ENCODE measurements at places on chromosomes 3 and 15.

DNA sequence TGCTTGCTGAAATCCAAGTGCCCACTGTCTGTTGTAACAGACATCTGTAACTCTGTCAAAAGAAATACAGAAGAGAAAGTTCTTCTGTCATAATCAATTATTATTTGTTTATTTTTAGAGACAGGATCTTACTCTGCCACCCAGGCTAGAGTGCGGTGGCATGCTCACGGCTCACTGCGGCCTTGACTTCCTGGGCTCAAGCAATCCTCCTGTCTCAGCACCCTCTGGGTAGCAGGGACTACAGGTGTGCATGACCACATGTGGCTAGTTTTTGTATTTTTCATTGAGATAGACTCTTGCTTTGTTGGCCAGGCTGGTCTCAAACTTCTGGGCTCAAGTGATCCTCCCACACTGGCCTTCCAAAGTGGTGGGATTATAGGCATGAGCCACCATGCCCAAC lies 177.6 kb upstream of the SETMAR start:
- H3K27me3 ChIP-seq, result no peaks in the 10 kb centered on the region
- H3K36me3 ChIP-seq, result no peaks in the 10 kb centered on the region
- H3K27ac ChIP-seq, result no peak overlapping the region
- no peak for DNase-seq
- no peaks in the 10 kb centered on the region for H3K4me1 ChIP-seq

DNA sequence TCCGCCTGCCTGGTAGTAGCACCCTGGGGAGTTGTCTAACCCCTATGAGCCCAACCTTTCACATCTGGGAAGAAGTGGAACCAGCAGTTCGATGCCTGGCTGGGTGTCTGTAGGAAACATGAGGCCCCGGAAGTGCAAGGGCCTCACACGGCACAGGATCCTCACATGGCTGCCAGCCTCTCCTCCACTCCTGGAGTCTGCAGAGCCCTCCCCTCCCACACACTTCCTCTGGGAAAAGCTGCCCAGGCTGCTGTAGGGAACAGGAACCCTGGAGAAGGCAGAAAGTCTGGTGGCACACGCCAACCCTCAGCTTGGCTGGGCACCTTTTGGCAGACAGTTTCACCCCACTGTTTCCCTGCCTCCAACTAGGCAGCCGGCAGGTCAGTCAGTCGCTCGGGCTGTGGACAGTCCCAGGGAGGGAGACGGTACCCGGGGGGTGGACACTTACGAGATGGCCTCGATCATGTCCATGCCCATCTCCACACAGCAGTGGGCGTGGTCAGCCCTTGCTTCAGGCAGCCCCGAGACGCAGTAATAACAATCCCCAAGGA lies 118.4 kb downstream of the ADCY5 start:
- H3K27me3 ChIP-seq, result peaks cover 26% of the 10 kb centered on the region
- H3K27ac ChIP-seq, result no peak overlapping the region
- H3K36me3 ChIP-seq, result no peaks in the 10 kb centered on the region
- no peak for DNase-seq

- peak overlapping the region; percentile 88 for H3K27ac ChIP-seq
- no peaks in the 10 kb centered on the region for H3K27me3 ChIP-seq
- no peak for DNase-seq
- H3K36me3 ChIP-seq, result no peaks in the 10 kb centered on the region
- peak overlapping the region; percentile 39 for H3K4me3 ChIP-seq
These were observed 37.7 kb upstream of the TRAK1 start for GRCh38 chr3:42053476-42053875.

DNA sequence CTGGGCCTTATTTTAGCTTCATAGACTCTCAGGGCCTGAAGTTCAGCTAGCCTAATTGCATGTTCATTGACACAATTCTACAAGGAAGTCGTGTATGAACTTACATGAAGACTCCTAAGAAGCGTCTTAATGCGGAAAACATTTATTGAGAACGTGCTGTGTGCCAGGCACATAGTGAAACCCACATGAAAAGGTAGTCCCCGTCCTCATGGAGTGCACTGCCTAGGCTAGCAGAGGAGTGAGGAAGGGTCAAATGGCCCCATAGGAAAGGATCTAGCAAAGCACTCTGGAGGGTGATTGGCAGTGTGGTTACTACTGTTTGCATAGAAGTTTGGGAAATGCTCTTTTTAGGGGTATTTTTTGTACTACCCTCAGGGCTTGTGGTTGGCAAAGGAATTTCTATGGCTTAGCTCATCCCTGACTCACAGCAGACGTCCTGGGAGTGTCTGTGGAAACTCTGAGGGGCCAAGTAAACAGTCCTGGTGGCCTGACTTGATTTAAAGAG lies 854 bp upstream of the NPTN start:
- H3K36me3 ChIP-seq, result no peaks in the 10 kb centered on the region
- H3K27me3 ChIP-seq, result no peaks in the 10 kb centered on the region
- DNase-seq, result peak; percentile 53
- peak overlapping the region; percentile 74 for H3K4me3 ChIP-seq
- peak overlapping the region; percentile 91 for H3K27ac ChIP-seq

- no peaks in the 10 kb centered on the region for H3K36me3 ChIP-seq
- H3K4me1 ChIP-seq, result peaks cover 9% of the 10 kb centered on the region
- no peak overlapping the region for H3K27ac ChIP-seq
- DNase-seq, result no peak
- no peaks in the 10 kb centered on the region for H3K27me3 ChIP-seq
- no peak overlapping the region for H3K4me3 ChIP-seq
These were observed 1.5 kb upstream of the NMNAT3 start for GRCh38 chr3:139679220-139679775.

DNA sequence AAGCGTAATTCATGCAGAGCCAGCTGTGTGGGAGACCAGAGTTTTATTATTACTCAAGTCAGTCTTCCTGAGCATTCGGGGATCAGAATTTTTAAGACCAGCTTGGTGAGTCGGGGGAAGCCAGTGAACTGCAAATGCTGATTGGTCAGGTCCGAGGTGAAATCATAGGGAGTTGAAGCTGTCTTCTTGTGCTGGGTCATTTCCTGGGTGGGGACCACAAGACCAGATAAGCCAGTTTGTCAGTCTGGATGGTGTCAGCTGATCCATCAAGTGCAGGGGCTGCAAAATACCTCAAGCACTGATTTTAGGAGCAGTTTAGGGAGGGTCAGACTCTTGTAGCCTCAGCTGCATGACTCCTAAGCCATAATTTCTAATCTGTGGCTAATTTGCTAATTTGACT lies 228.1 kb upstream of the ATP10A start:
- H3K4me3 ChIP-seq, result no peak overlapping the region
- H3K4me1 ChIP-seq, result no peaks in the 10 kb centered on the region
- H3K27me3 ChIP-seq, result no peaks in the 10 kb centered on the region
- DNase-seq, result no peak
- H3K36me3 ChIP-seq, result no peaks in the 10 kb centered on the region

DNA sequence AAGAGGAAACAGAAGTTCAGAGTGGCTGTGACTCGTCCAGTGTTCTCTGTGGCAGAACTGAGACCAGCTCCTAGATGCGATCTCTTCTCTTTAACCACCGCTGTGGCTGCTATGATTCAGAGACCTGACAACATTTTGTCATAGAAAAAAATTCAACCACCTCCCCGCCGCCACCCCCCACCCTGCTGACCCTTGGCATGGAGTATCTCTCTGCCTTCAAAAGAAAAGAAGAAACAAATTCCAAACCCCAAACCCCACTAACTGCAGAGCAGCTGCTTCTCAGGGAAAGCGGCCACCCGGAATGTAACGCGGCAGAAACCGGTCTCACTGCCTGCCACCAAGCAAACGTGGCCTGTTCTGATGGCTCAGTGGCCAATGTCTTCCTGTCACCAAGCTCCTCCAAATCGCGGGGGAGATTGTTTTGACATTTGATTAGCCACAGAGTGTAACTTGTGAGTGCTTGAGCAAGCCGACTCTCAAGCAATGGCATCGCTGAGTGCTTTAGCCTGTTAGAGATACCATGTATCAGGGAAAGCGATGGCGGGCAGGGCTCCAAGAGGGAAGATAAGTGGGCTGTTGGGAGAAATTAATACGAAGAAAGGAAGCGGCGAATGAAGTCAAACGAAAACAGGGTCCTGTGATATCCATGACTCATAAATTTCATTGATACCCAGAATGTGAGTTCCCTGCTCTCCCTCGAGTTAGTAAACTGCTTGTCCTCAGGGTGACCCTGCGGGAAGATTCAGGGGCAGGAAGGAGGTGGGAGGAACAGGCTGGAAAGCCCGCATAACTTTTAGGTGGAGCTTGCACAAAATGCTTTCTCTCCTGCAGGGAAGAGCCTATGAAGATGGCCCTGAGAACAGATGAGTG lies 44.8 kb upstream of the TLE3 start:
- peaks cover 11% of the 10 kb centered on the region for H3K27me3 ChIP-seq
- no peaks in the 10 kb centered on the region for H3K36me3 ChIP-seq
- no peak overlapping the region for H3K4me3 ChIP-seq
- H3K27ac ChIP-seq, result no peak overlapping the region
- peaks cover 23% of the 10 kb centered on the region for H3K4me1 ChIP-seq

DNA sequence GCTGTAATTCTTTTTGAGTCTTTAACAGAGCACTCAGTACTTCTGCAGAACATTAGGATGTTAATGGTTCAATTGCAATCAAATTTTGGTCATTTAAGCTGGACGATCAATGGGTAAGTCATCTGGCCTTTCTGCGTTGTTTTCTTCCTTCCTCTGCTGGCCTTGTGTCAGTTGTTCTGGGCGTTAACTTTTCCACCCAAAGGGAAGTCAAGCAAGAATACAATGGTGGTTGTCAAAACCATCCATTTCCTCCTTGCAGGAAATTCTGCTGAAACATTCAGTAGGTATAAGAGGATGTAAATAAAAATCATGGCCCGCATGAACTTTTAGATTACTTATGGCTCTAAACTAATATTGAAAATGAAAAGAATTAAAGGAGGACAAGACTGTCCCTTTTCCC lies 584.0 kb downstream of the GRM7 start:
- H3K27me3 ChIP-seq, result no peaks in the 10 kb centered on the region
- no peak overlapping the region for H3K4me3 ChIP-seq
- no peak for DNase-seq
- no peak overlapping the region for H3K27ac ChIP-seq
- no peaks in the 10 kb centered on the region for H3K4me1 ChIP-seq

GRCh38 chr3:1774597-1774996 lies 324.1 kb upstream of the CNTN4 start:
- no peak overlapping the region for H3K27ac ChIP-seq
- H3K4me1 ChIP-seq, result no peaks in the 10 kb centered on the region
- no peaks in the 10 kb centered on the region for H3K36me3 ChIP-seq
- H3K4me3 ChIP-seq, result no peak overlapping the region

DNA sequence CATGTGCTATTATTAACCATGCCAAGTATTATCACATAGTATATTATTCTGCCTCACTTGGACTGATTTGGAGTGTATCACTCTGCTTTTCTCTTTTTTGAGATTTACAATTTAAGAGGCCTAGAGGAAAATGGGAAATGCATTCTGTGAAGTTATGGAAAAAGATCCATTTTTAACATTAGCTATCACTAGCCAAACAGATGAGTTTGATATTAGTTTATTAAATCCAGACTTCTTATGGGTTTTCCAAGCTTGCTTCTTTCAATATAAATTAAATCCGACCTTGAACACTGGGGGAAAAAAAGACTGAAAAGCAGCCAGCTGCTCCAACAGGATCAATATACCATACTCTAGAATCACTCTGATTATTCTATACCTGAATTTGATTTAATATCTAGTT lies 30.1 kb upstream of the PLOD2 start:
- H3K27me3 ChIP-seq, result no peaks in the 10 kb centered on the region
- H3K36me3 ChIP-seq, result no peaks in the 10 kb centered on the region
- H3K4me3 ChIP-seq, result no peak overlapping the region

DNA sequence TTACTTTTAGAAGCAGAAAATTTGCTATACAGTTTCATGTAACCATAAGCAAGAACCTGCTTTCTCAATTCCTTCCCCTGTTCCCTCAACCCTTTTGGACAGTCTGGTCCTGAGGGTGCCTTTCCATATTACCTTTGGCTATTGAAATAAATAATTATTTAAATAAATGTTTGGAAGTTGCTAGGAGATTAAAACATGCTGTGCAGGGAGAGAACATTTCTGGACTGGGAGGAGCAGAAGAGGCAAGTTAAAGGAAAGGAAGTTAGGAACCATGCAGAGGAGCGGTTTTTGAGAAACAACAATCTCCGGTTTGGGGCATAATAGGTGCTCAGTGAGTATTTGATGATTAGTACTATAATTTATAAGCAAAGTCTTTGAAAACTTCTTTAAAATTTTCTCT lies 41.8 kb downstream of the ZNF609 start:
- H3K4me1 ChIP-seq, result peaks cover 23% of the 10 kb centered on the region
- no peak for DNase-seq
- no peak overlapping the region for H3K4me3 ChIP-seq
- H3K27me3 ChIP-seq, result no peaks in the 10 kb centered on the region

DNA sequence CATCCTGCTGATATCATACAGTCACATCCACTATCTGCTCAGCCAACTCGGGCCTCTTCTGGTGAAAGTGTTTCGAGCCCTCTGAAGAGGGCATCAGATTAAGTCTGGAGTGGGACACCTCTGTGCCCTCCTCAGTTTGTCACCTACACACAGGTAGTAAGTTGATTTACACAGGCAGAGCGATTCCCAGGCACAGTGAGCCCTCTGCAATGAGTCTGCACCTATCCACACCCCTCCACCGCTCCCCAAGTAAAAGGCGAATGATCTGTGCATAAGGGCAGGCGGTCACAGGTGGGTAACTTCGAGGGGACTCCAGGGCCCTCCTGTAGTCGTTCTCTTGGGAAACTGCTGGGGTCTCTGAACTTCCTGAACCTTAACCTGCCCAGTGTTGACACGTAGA lies 152.0 kb downstream of the ATP10A start:
- H3K4me1 ChIP-seq, result no peaks in the 10 kb centered on the region
- H3K27me3 ChIP-seq, result 0 out of 3 replicates have a peak, but pooled peaks cover 3% of the 10 kb centered on the region
- no peak for DNase-seq
- H3K36me3 ChIP-seq, result no peaks in the 10 kb centered on the region

DNA sequence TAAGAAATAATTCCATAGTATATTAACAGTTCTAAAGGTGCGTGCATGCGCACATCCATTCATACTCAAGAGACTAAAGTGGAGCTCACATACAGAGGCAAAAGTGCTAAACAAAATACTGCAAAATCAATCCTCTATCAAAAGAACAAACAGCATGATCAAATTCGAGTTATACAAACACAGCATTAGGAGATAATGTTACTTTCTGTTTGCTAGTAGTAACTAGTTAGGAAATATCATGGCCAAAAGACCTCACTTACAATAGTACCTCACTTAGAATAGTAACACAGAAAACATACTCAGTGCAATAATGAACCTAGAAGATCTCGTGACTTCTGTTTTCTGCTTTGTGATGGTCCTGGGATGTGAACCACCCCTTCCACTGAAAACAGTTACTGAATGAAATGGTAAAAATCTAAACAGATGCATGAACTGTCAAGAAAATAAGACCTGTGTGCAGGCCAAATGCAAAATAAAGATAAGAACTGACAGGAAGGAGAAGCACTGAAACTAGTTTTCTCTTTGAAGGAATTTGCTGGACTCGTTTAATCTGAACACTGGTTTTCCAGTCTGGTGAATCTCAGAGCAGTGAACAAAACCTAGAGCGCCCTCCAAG lies 20.9 kb upstream of the CEMIP start:
- no peaks in the 10 kb centered on the region for H3K36me3 ChIP-seq
- no peaks in the 10 kb centered on the region for H3K27me3 ChIP-seq
- DNase-seq, result no peak
- no peaks in the 10 kb centered on the region for H3K4me1 ChIP-seq
- no peak overlapping the region for H3K4me3 ChIP-seq
- no peak overlapping the region for H3K27ac ChIP-seq

All from HepG2 (cell line).